BJ (cell line): ENCODE measurements at places on chromosomes 1 and 21. TPM values are rescaled to one million over a fixed set of nuclear protein-coding genes. Genes with fewer than 3 reads are reported as not detected.

AMY2A gene
- not detected in 2 replicates for polyA plus RNA-seq

GRCh38 chr1:18285538-18285924 lies 177.9 kb downstream of the IGSF21 start:
- no peak for DNase-seq

DNA sequence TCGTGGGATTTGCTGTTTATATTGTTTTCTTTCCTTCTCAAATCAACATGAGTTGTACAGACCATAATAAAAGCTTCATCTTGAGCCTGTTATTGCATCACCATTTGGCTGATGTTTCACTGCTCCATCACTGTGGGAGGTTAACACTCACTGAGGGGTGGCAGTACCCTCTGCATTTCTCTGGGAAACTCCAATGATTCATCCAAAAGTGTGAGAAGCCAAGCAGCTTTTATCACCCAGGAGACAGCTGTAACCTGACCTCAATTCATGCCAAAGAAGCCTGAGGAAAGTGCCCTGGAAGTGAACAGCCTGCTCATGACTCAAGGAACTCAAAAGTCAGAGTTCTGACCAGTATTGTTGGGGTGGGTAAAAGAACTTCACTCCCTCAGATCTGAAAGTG lies 84.1 kb downstream of the GPR88 start:
- peak; percentile 93 for DNase-seq

GRCh38 chr1:55143684-55144083 lies 71.5 kb downstream of the USP24 start:
- DNase-seq: no peak

RNASEL gene
- 4.1 and 6.9 TPM in 2 replicates for polyA plus RNA-seq

DNA sequence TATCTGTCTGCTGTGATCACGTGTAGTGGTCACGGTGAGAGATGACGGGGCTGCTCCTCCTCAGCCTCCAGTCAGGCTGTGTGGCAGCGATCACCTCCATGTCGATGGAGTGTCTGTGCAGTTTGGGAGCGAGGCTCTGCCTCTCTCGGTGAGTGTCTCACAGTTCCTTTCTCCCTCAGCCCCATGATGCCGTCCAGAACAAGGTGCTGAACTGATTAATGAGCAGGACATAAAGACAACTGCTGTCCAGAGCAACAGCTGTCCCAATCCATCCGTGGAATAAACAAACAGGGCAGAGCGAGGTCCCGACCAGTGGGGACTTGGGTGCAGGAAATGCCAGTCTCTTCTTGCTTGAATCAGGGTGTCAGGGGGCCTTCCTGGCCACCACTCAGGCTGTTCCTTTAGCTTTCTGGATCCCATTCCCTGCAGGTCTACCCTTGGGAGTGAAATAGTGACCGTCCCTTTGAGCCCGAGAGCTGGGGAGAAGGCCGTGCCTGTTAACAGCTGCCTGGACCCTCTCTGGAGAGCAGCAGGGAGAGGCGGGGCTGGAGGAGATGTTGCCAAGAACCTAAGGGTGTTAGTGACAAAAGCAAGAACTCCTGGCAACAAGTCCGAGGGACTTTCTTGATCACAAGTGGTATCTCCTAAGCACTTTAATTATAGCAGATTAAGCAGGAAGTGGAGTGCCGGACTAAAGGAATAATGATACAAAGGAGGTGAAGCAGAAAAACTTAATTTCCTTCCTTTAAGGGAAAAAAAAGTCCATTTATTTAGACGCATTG lies 443.9 kb downstream of the KIF26B start:
- DNase-seq: no peak

OR2W3 gene
- polyA plus RNA-seq: not detected in 2 replicates
